ENCODE measurements at places on chromosomes 4 and X.

- DNase-seq, result no peak
Observed at GRCh38 chr4:108570993-108571569, 49.3 kb upstream of the RPL34 start.

DNA sequence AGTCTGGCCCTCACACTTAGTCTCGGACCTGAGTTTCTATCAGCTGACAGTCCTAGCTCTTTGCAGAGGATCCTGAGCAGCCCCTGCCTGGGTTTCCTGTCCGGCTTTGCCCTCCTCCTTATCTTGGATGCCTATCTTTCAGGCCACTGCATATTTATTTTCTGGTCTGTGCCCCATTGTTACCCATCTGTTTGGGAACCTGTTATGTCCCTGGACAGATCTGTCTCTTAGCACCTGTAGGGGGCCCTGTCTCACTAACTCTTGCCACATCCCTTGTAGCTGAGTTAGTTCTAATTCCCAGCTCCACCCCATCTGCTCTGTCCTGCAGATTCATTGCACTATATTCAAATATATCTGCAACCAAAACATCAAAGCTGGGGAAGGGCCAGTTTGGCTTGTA lies 514.9 kb upstream of the LCORL start:
- no peak for DNase-seq

DNA sequence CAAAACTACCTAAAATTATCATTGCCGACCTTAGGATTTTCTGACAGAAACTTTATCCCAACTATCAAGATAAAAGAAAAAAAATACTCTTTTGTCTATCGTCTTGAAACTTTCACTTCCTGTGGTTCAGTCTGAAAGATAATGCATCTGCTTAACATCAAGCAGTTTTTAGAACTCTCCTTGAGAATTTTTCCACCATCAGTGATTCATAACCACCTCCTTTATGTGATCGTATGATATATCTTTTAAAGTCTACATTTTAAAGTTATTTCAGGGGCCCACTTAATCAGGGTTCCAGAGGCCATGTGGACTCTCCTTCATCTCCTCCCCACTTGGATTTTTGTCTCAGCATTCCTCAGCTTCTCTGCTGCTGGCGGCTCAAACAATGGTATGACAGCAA lies 272.8 kb upstream of the TENM3 start:
- no peak for DNase-seq

GRCh38 chr4:1415681-1415981 lies 9.4 kb upstream of the NKX1-1 start:
- no peak for DNase-seq

DNA sequence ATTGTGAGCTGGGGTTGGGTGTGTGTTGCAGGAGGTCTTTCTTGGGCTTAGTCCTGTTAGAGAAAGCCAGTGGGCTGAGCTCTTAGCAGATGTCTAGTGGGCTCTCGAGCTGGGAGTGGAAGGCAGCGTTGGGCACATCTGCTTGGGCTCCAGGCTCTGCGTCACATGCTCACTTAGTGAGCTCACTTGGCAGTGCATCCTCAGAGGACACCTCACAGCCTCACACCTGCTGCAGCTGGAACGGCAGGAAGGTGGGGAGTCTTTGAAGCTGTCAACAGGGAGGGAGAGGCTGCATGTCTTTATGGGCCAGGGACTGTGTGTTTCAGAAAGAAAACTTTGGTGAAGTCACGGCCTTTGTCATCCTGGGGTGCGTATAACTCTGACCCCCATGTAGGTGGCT lies 82.2 kb downstream of the PSAPL1 start:
- no peak for DNase-seq

DNA sequence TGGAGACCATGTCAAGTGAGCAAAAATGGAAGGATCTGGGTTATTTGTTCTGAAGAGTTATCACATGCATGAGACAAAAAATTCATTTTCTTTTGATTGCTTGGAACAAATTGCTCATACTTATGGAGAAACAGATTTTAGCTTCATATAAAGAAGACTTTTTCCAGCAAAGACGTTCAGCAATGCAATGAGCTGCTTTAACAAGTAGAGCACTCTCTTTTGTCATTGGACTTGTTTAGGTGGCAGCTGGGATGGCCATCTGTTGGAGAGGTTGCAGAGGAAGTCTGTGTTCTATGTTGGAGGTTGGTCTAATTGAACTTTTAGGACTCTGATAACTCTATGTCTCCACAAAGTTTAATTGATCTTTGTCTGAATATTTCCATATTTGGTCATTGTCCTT lies 19.9 kb upstream of the CEP135 start:
- DNase-seq, result no peak

Measured in stimulated activated CD4-positive, alpha-beta T cell treated with anti-CD3 and anti-CD28 coated beads, Interleukin-4, amount 100 ng/mL, for 24 hours (primary cell).